ENCODE measurements at places on chromosomes 6 and 20. TPM values are rescaled to one million over a fixed set of nuclear protein-coding genes. Genes with fewer than 3 reads are reported as not detected.

Gene SAPCD1
- total RNA-seq, result not detected

Gene KATNA1
- 15.3 TPM for total RNA-seq

Gene OR2B6
- not detected for total RNA-seq

Gene ELOVL4
- 1.5 TPM for total RNA-seq

Gene MTCH1
- total RNA-seq, result 224 TPM

Gene RNF182
- total RNA-seq, result 0.85 TPM

Gene EDN3
- total RNA-seq, result not detected

Gene GINS1
- total RNA-seq, result 0.57 TPM

Gene FGD2
- total RNA-seq, result 70.7 TPM

Gene PTCHD4
- total RNA-seq, result 0.57 TPM

Gene OOEP
- not detected for total RNA-seq

Gene WASF1
- 14.4 TPM for total RNA-seq

Gene ANKRD6
- 7.7 TPM for total RNA-seq

Gene EPPIN
- total RNA-seq, result not detected

Gene PRICKLE4
- total RNA-seq, result 5.1 TPM

Gene PRL
- not detected for total RNA-seq

Gene BHLHE23
- not detected for total RNA-seq

Gene DDO
- 1.3 TPM for total RNA-seq

Gene SNX21
- total RNA-seq, result 73.6 TPM

Gene NRSN1
- not detected for total RNA-seq

Gene NR2E1
- total RNA-seq, result not detected

Gene SLC24A3
- total RNA-seq, result 10.6 TPM

Gene MAP7
- 9.7 TPM for total RNA-seq

Gene HMGCLL1
- total RNA-seq, result 3.1 TPM

Gene KCNB1
- total RNA-seq, result 13.7 TPM

Gene HLA-DQB1
- 10.3 TPM for total RNA-seq

Gene CCNC
- 48.2 TPM for total RNA-seq

Gene TINAG
- total RNA-seq, result not detected

Gene PTGIS
- total RNA-seq, result 39.2 TPM

Gene TRAPPC3L
- total RNA-seq, result 0.33 TPM

Gene CENPQ
- 5.7 TPM for total RNA-seq

All from subcutaneous adipose tissue (tissue), 4 donors.